Left forelimb (tissue), 1 donor: ENCODE measurements at places on chromosomes 4 and X.

GRCh38 chrX:63275127-63275526 is 76.0 kb downstream of the SPIN4 start:
- no peak for DNase-seq

- DNase-seq = no peak
Observed at GRCh38 chrX:150324035-150324728, 38.9 kb upstream of the MAMLD1 start.

DNA sequence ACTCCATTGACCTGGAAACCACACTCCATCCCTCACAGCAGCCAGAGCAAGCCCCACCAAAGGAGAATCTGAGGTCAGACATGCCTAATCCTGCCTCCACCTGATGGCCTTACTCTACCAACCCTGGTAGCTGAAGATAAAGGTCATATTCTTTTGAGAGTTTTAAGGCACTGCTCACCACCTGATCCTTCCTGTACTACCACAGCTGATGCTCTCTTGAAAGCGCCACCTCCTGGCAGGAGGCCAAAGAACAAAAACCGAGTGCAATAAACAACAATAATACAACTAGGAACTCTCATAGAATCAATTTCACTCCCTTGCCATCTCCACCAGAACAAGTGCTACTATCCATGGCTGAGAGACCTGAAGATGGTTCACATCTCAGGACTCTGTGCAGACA is 301.6 kb downstream of the NAF1 start:
- DNase-seq = no peak

DNA sequence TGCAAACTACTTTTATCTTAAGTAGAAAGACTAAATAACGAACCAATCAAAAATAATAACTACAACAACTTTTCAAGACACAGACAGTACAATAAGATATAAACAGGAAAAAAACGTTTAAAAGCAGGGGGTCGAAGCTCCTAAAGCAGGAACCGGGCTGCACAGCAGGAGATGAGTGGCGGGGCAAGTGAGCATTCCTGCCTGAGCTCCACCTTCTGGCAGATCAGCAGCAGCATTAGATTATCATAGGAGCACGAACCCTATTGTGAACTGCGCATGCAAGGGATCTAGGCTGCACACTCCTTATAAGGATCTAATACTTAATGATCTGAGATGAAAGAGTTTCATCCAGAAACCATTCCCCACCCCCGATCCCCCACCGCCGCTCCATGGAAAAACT is 146.2 kb downstream of the TEX11 start:
- DNase-seq = no peak

- DNase-seq = no peak
Observed at GRCh38 chr4:2412885-2413716, 5.3 kb downstream of the ZFYVE28 start.

GRCh38 chr4:182711211-182711610 is 206.0 kb downstream of the DCTD start:
- no peak for DNase-seq

GRCh38 chr4:157907226-157907946 is 265.4 kb downstream of the GASK1B start:
- DNase-seq = no peak
